GM19239 (cell line): ENCODE measurements at places on chromosomes 4 and X.
A peak's percentile ranks its signal among the peaks of the same experiment; 100 is the strongest.

DNA sequence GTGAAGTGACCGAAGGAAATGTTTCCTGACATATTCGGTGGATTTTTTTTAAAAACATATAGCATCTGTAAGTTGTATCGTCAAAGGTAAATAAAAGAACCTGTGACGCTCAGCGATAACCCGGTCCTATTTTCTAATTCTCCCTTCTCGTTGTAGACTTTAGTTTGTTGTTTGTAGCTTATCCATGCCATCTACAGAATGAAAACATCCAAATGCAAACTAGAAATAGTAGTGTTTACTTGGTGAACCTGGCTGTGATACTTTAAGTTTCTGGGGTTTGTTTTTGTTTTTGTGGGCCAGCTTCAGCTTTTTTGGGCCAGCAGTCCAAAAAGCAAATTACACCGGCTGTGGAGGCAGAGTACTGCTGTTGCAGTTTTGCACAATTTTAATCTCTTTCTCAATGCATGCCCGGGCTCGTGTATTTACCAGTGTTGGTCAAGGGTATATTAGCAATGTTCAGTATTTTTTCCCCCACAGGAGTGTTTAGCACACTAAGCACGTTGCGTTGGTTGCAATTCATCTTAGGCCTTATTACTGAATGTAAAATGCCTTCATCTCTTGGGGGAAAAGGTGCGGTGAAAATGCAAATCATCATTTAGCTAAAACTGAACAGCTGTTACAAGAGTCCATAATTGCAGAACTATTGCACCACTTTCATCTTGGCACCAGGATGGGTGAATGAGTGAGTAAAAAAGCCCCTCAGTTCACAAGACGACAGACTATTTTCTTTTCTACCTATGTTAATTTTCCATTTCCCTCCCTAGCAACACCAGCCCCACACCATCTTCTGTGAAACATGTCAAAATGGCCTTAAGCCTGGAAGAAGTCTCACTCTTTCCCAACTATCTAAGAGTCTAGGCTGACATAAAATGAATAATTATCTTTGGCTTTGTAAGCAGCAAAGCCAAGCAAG, 1.7 kb upstream of the CNOT6L start:
- DNase-seq, result no peak

DNA sequence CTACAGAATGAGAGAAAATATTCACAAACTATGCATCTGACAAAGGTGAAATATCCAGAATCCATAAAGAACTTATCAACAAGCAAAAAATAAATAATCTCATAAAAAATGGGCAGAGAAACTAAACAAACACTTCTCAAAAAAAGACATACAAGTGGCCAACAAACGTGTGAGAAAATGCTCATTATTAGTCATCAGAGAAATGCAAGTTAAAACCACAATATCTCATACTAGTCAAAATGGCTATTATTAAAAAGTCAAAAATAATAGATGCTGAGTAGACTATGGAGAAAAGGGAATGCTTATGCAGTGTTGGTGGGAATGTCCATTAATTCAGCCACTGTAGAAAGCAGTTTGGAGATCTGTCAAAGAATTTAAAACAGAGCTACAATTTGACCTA, 533.3 kb downstream of the TMA16 start:
- no peak for DNase-seq

- no peak for DNase-seq
These were observed 760 bp downstream of the UGT8 start for GRCh38 chr4:114599231-114599902.

DNA sequence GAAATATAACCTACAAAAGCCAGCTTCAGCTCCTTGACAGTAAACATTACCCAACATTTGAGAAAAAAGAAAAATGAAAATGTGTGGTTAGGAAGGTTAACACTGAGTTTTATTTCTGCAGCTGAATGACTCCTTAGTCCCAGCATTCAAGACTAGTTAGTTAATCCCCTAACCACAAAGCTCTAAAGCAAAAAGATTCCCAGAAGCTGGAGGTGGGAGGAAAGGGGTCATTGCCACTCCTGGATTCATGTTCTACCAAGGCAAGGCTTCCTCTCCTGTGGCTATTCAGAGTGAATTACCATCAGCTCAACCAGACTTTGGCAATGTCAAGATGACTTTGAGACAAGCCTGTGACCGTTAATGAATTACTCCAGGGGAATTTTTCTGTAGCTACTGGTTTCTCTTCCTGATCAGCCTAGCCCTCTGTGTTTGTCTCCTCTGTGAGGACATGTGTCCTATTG, 63.6 kb downstream of the HADH start:
- DNase-seq, result peak; percentile 40

DNA sequence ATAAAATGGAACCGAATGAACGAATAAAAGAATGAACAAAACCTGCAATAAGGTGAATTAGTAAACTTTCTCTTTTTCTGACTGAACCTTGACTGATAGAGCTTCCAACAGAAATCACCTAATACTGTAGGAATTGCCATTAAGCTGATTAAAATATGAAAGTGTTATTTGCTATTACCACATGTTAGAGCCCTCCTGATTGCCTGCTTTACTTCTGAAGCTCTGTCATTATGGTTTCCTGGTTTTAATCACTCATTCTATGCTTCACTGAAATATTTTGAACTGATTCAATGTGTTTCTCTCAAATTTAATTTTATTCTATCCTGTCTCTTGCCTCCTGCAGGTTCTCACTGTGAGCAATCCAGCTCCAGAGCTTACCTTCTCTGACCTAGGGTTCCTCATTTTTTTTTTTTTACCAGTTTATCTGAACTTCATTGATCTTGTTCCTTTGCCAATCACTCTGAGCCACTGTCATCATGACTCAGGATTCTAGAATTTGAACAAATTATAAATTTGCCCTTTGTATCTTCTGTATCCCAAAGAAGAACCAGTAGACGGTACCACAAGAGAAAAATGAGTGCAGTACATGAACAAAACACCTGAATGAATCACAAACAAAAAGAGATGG, 48.1 kb upstream of the UGT2B15 start:
- DNase-seq, result no peak

DNA sequence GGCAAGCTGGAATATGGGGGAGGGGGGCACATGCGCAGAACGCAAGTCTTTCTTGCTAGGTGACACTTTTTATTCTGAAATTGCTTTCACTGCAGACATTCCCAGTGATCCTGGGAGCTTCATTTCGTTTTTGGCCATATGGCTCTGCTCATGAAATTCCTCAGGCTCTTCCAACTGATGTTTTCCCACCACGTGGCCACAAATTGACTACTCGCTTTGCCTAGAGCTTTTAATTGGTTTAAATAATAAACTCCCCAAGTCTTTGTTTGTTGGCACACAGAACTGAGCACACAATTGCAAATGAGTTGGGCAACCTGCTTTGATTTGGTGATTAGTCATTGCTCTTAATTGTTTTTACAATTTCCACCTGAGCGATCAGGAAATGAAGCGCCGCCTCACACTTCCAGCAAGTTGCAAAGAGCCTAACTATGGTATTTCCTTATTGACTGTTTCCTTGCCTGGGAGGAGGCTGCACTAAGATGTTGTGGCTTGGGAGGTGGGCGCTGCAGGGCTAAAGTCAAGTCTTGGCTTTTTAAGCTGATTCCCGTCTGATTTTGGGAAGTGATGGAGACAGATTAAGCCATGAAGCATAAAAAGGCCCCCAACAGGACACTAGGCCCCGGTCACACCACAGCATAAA, 282.5 kb downstream of the ZIC3 start:
- no peak for DNase-seq

DNA sequence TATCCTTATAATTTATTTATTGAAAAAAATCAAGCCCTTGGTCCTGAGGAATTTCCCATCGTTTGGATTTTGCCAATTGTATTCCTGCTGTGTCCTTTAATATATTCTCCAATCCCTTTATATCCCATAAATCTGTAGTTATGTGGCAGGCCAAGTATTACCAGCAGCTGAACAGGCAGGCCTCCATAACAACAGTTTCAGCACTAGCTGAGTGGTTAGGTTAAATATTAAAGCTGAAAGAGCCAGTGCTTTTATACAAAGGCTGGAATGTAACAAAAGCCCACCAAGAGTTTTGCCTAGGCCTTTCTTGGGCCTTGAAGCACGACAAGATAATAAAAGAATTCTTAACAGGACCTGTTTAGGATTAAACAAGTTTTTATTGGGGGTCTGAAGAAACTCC, 366.6 kb upstream of the GALNT7 start:
- no peak for DNase-seq

DNA sequence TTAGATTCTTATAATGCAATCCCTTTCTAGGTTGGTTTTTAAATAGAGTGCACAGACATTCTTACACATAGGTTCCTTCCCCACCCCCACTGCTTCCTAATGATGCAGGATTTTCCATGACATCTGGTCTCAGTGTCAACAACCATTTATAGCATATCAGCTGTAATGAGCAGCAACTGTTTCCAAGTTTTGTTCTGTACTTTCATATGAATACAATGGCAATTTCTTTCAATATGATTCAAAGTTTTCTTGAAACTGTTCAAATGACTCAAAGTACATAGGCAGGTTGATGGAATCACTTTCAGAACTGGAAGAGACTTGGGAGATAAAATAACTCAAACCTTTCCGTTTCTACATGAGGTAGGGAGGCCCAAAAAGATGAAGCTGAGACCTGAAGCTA, 220.7 kb downstream of the CAMK2D start:
- no peak for DNase-seq

- peak; percentile 51 for DNase-seq
These were observed 200.4 kb downstream of the PTTG2 start for GRCh38 chr4:38160487-38161207.

- DNase-seq, result no peak
These were observed 77.3 kb downstream of the SHROOM4 start for GRCh38 chrX:50736656-50737055.

DNA sequence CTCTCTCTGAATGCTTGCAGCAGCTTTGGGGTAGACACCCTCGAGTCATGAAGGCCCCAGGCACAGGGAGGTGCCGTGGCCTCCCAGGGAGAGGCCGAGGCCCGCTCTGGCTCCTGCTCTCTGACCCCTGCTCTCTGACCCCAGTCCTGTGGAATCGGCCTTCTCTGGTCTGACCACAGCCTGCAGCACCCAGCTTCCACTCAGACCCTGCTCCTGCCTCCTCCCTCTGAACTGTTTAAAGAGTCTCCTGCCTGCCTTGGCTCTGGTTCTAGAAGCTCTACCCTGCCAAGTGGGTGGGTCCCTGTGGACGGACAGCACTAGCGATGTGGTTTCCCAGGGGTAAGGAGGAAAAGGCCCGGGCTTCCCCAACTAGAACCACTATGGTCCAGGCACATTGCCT, 78.2 kb upstream of the TMEM150C start:
- DNase-seq, result no peak

DNA sequence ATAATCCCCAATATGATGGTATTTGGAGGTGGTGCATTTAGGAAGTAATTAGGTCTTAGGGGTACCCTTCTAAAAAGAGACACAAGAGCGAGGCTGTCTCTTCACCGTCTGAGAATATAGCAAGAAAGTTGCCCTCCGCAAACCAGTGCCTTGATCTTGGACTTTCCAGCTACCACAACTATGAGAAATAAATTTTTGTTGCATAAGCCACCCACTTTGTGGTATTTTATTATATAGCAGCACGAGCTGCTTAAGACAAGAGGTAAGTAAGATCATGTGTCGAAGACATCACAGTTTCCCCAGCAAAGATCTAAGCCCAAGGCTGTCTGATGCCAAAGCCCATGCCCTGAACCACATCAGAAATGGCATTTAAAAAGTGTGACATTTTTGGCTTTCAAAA, 9.6 kb upstream of the EXOSC9 start:
- DNase-seq, result no peak

- no peak for DNase-seq
These were observed 52.3 kb upstream of the SMIM31 start for GRCh38 chr4:164701665-164702064.

GRCh38 chr4:108165586-108165985, 3.1 kb downstream of the LEF1 start:
- DNase-seq, result no peak

DNA sequence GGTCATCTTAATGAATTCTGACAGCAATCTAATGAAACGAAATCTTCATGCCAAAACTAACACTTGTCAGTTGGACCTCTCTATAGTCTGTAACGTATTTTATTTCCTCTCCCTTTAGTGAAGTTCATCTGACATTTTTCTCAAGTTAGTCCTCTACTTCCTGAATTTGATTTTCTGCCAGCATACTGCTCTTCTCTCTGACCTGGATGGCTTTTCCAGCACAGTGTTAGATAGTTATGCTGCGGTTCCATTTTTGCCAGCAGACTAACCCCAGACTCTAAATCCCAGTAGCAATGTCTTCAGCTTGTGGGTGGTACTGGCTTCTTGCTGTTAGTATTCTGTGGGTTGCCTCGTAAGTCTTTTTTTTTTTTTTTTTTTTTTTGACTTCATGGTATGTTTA, 146.7 kb upstream of the VEGFC start:
- no peak for DNase-seq

GRCh38 chrX:114582698-114583395, 1.0 kb upstream of the HTR2C start:
- no peak for DNase-seq

DNA sequence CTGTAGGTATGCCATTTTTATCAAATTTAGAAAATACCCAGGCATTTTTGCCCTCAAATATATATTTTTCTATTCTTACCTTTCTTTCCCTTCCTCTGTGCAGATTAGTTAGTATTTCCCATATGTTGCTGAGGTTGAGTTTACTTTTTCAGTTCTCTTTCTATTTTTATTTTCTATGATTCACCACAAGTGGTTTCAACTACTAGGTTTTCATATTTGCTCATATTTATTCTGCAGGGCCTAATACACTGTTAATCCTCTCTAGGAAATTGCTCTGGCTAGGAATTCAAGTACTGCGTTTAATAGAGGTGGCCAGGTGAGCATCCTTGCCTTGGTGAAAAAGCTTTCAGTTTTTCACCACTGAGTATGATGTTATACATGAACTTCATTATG, 1535.3 kb upstream of the PCDH10 start:
- DNase-seq, result no peak

- DNase-seq, result no peak
These were observed 13.3 kb upstream of the PITX2 start for GRCh38 chr4:110636171-110636679.

- DNase-seq, result no peak
These were observed 110.1 kb upstream of the MED14 start for GRCh38 chrX:40845331-40845911.

DNA sequence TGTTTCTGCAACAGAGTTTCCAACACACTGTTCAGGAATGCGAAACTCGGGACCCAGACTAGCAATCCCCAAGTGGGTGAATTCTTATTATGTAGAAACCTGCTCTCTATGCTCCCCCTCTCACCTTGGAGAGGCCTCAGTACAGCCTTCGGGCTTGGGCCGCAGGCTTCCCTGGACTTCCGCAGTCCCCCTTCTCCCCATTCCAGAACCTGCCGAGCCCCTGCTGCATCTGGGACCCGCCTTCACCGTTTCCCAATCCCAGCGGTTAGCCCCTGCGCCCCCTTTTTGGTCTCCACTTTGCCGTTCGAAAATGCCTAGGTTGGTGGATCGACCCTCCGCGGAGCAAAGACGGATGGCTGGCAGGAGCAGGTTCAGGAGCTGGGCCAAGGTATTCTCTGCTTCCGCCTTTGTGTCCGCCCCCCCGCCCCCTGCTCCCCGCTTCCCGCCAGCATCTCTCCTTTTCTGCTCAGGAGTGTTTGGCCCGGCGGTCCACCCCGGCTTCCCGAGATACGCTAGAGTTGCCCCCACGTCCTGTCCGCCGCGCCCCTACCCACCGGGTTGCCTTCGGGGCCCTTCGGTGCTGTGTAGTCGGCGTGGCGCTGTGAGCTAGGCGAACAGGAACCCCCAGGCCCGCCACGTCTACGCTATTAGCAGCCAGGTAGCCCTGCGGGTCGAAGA, 11.5 kb downstream of the HAND2 start:
- DNase-seq, result no peak

GRCh38 chr4:30943356-30943755, 223.2 kb downstream of the PCDH7 start:
- no peak for DNase-seq

- peak; percentile 7 for DNase-seq
These were observed 45.5 kb downstream of the VGLL1 start for GRCh38 chrX:136577552-136577951.

- DNase-seq, result no peak
These were observed 17.8 kb downstream of the HSD17B13 start for GRCh38 chr4:87304745-87305432.
